ENCODE measurements at places on chromosomes 1 and 21.

DNA sequence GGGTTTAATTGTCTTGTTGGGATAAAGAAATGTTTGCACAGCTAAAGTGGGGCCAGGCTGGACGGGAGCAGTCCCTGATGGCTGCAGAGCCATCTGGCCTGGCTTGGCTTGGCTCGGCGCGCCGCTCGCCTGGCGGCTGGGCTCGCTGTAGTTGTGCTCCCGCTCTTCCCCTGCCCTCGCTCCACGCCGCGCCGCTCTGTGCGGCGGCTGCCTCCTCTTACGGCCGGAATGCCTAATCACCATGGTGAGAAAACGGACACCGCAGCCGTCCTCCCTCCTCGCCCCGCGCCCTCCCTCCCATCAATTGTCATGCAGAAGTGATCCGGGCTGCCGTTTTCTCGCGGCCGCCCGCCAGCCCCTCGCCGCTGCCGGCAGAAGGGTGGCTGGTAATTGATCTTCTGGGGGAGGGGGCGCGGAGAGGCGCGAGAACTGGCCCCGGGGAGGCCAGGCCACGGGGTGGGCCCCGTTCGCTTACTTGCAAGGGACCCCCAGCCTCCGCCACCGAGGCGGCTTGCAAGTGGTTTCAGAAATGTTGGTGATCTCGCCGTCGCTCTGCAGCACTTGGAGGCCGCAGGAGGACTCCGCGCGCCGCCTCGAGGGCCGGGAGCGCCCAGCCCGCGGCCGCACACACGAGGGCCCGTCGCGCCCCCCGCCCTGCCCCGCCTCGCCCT lies 12.4 kb downstream of the RNF220 start:
- DNase-seq, result no peak

DNA sequence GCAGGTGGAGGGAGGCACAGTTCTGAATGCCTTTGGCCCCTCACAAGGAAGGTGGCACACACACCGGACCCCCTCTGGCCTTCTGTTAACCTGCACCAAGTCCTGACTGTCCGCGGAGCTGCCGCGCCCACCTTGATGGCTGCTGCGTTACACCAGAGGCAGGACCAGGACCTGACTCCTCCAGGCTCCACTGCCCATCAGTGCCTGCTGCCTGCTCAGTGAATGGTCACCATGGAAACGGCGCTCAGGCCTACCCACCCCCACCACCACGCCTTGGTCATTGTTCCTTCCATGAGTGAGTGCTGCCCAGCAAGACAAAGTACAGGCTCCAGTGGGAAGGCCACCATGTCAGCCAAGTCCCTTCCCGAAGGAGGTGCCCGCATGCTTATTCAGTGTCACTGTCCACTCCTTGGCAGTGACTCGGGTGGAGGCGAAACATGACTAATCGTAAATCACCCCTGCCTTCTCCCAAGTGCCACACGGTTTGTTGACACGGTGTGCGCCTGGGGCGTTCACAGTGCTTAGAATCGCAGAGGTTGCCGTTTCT lies 57.3 kb downstream of the SLC37A1 start:
- DNase-seq, result no peak

- peak; percentile 87 for DNase-seq
Observed at GRCh38 chr1:2414297-2414958, 2.1 kb upstream of the PEX10 start.

GRCh38 chr1:60697204-60697994 lies 385.0 kb upstream of the NFIA start:
- DNase-seq, result no peak

DNA sequence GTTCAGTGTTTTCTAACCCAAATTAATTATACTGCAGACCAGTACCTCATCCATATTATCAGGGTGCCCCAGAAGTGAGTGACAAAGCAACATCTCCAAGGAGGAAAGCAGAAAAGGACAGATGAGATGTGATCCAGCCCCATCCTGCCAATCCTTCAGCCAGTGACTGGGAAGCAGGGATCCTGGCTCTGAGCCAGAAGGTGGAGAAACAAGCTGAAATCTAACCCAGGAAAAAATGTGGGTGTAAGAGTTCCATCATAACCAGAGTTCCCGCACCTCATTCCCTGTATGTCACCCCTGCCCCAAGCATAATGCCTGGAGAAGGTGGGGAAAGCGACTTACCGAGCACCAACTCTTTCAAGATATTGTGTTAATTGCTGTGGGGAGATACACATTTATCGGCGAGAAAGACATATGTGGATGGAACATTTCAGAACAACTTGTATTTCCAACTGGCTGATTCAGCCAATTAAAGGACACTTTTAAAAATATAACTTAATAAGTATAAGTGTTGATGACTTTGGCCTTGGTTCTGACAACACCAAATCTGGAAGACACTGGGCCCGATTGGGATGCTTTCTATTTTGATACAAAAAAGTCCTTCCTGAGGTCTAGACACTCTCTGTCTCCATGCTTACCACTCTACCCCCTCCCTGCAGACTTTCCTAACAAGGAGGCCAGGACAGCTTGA lies 14.9 kb downstream of the PLEKHA6 start:
- DNase-seq, result no peak

DNA sequence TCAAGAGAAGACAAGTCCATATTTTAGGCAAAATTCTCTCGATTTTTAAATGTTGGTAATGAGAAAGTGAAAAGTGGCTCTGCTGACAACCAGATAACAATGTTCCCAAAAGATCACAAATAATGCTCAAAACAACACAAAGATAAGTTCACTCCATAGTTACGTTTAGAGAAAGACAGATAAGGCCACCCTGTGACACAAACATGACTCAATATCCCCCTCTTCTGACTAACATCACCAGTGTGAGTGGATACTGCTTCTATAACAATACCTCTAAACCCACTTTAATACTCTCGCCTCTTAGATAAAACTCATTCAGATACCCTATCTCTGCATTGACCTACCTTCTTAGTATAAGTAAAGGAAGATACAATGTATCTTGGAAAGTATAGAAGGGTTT lies 51.2 kb upstream of the RGS7 start:
- DNase-seq, result no peak

DNA sequence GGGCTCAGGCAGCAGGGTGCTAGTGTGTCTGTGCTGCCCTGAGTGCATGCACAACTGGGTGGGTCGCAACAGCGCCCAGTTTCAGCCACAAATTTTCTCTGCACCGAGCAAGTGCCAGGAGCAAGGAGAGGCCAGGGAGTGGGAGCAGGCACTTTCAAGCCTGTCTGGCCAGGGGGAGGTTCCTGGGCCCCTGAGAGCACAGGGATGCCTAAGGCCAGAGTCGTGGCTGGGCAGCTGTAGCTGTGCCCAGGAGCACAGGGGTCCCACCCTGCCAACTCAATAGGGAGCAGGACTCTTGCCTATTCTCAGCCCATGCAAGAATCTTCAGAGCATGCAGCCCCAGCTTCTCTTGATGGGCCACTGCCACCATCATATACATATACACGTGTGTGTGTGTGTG lies 1577.4 kb downstream of the KCNT2 start:
- no peak for DNase-seq

- no peak for DNase-seq
Observed at GRCh38 chr1:229209386-229209785, 61.5 kb upstream of the RAB4A start.

- DNase-seq, result peak; percentile 60
Observed at GRCh38 chr1:113390871-113391648, 745 bp downstream of the MAGI3 start.

DNA sequence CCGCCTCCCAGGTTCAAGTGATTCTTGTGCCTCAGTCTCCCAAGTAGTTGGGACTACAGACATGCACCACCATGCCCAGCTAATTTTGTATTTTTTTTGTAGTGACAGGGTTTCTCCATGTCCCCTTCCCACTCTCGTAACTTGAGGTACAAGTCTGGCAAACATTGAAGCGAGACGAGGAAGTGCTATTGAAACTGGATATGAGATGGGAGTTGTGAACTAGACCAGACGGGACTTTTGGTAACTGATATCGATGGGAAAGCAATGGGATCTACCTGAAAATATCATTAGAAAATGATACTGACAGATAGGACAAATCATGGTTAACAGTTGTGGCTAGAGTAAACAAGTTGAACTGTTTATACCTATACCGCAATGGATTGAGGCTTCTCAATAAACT lies 95.2 kb upstream of the TRABD2B start:
- no peak for DNase-seq

GRCh38 chr1:229984310-229984991 lies 82.6 kb upstream of the GALNT2 start:
- DNase-seq, result no peak

DNA sequence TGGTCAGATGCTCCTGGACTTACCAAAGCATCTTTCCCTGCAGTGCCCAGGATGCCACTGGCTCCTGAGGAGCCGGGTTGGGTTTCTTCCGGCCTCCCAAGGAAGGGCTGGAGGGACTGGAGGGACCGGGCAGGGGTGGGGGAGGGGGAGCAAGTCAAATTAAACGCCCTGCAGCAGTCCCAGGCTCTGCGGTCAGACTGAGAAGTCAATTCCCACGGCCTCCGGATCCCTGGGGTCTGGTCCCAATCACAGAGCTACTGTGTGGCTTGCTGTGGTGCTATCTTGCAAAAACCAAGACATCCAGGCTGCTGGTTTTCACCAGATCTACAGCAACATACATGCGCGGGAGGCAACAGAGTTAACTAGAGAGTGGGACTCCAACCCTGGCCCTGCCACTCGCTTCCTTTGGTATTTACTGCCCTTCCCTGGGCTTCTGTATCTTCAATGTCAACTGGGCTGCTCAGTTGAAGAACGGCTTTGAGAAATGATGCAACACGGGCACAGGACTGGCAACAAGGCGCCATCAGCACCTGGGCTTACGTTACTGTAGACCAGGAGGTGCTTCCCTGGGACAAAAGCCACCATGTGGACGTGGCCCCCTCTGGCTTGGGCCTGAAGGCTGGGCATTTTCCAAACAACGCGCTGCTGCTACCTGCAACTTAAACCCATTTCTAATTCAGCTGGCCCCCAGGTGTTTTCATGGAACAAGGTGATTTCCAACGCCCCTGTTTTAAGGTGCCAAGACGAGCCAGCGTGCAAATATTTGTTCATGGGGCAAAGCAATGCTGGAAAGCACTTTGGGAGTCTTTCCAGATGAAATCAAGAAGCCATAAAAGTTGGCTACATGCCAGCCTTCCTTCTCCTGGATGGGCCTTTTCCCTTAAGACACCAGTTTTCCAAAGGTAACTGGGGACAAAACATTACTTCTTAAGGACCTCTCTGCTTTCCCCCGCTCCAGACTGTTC lies 11.5 kb downstream of the RCC2 start:
- no peak for DNase-seq

DNA sequence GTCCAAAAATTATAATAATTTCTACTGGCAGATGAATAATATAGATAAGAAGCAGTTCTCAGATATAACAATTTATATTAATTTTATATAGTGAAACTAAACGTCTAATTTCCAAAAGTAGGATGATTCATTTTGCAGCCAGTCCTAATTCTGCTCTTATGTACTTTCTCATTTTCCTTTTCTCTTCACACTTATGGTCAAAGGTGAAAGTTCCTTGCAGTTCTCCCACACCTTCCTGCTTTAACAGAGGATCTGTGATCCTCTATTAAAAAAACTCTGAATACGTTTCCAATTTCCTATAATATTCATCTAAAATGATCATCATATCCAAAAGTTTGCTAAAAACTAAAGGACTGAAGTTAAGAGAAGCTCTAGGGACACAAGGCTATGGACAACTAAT lies 78.5 kb downstream of the KIFAP3 start:
- no peak for DNase-seq

DNA sequence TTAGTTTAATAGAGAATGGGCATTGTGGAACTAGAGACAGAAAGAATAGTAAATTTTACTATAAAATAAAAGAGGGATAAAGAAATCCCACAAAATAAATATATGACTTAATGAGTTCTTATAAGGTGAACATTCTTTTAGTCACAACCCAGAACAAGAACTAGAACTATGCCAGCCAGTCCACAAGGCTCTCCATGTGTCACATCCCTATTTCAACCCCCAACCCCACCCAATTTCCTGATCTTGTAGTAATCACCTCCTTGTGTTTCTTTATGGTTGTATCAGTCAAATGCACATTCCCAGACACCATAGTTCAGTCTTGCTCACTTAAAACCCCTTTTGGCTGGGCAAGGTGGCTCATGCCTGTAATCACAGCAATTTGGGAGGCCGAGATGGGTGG lies 662.3 kb upstream of the CAMK1G start:
- no peak for DNase-seq

- no peak for DNase-seq
Observed at GRCh38 chr1:60791226-60791625, 291.1 kb upstream of the NFIA start.

GRCh38 chr1:15830258-15830657 lies 17.2 kb upstream of the SPEN start:
- DNase-seq, result no peak

DNA sequence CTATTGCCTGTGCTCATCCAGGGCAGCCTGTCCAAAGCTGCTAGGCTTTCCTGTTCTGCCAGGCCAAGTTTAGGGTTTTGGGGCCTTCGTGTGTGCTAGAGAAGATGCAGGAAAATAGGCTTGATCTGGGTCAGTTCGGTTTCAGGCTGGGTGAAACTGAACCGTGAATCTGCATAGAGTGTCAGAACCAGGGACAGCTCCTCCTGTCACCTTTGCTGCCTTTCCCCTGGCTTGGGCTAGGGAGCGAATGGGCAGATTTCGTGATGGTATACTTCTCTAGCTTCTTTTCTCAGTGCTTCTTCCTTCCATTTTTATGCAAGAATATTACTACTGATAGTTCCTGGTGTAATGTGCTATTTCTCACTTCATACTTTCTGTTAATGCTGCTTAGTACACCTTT lies 6.0 kb upstream of the AGO1 start:
- DNase-seq, result no peak

DNA sequence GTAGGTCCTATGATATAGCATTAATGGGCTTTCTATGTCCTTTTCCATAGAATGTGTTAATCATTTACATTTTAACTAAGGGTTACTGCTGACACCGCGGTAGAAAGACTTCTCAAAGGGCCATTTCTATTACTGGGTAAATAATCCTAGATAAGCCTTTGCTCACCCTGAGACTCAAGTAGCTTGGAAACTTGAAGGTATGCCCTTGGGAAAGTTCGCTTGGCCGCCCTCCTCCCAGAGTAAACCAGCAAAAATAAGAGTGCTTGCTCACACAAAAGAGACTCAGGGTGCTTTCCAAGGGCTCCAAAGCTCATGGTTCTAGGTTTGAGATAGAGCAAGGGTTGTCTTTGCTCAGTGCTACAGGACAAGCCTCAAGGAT lies 85.8 kb upstream of the TMPRSS2 start:
- DNase-seq, result no peak

DNA sequence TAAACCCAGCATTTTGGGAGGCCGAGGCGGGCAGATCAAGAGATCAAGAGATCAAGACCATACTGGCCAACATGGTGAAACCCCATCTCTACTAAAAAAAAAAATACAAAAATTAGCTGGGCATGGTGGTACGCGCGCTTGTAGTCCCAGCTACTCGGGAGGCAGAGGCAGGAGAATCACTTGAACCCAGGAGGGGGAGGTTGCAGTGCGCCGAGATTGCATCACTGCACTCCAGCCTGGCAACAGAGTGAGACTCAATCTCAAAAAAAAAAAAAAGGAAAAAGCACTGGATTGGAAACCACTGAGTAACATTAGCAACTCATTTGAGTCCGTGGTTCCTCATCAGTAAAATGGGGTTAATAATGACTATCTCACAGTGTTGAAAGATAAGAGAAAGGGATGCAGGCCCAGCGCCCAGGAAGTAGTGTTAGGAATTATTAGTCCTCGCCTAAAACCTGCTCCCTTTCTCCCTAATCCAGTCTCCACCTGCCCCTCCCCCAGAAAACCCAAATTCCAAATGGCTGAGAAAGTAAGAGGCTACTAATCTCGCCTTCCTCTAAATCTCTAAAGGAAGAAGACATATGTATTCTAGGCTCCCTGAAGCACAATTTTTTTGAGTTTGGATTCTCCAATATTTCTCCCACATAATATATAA lies 49.5 kb downstream of the RHBG start:
- no peak for DNase-seq
